ENCODE measurements at places on chromosomes 6 and 20.
A peak's percentile ranks its signal among the peaks of the same experiment; 100 is the strongest.

- H3K27ac ChIP-seq, result peak overlapping the region; percentile 95
- H3K36me3 ChIP-seq, result peaks cover 30% of the 10 kb centered on the region
- peaks cover 37% of the 10 kb centered on the region for H3K4me1 ChIP-seq
These were observed 175.1 kb downstream of the JARID2 start for GRCh38 chr6:15420959-15421438.

- H3K27ac ChIP-seq, result no peak overlapping the region
- no peaks in the 10 kb centered on the region for H3K27me3 ChIP-seq
- no peak overlapping the region for H3K4me3 ChIP-seq
- DNase-seq, result no peak
- H3K36me3 ChIP-seq, result no peaks in the 10 kb centered on the region
These were observed 71.3 kb downstream of the PCSK2 start for GRCh38 chr20:17298171-17298570.

DNA sequence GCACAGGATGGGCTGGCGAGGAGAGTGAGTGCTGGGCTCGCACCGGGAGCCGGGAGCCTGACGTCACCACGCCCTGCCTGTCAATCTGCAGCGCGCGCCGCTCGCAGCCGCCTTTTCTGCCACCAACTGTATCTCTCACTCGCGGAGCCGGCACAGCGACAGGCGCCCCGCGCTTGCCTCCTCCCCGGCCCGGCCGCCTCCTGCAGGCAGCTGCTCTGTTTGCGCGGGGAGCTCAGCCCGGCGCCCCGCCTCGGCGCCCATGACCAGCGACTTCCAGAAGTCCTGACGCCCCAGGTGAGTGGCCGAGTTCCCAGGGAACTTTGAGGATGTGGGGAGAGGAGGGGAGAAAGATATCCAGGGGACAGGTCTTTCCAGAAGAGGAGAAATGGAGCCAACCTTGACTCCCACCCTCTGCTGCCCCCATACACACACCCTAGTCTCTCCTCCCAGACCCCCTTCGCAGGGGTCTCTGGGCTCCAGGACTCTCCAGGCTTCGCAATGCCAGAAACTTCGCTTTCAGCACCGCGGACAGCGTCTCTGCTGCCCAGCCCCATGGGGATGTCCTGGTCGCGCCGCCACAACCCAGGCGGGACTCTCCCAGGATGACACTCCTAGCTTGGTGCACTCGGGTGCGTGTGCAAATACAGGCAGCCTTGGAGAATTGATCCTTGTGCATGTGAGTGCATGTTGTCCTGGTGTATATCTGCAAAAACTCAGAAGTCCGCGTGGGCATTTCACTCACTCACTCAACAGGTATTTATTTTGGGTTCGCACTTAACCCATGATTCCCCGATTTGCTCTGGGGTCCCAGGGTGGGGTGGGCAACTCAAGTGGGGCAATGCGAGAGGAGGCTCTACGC, at the start of gene GPR6:
Gene GPR6, plus strand, starts transcription at position 138 of the 859 bp plus-strand sequence. CDS start 802 bp downstream, outside the sequence.
- H3K36me3 ChIP-seq, result peaks cover 2% of the 10 kb centered on the region
- H3K4me1 ChIP-seq, result peaks cover 3% of the 10 kb centered on the region
- H3K4me3 ChIP-seq, result no peak within 1 kb of the TSS
- no peak within 1 kb of the TSS for H3K27ac ChIP-seq

DNA sequence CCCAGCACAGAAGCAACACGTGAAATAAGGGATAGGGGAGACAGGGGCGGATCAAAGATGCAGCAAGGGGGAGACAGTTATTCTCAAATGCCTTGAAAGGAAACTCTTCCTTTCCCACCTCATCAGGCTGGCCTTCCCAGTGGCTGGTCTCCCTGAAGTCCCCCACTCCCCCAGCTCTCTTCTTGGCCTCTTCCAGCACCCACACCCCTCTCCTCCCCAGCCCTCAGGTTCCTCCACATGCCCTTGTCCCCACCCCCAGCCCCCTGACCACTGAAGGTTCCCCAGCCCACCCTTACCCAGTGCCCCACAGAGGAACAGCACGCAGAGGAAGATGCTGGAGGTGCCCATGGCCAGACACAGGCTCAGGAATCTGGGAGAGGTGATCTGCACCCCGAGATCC, 1.7 kb upstream of the LY6G6D start:
- no peak overlapping the region for H3K27ac ChIP-seq
- no peak overlapping the region for H3K4me3 ChIP-seq
- no peak for DNase-seq

DNA sequence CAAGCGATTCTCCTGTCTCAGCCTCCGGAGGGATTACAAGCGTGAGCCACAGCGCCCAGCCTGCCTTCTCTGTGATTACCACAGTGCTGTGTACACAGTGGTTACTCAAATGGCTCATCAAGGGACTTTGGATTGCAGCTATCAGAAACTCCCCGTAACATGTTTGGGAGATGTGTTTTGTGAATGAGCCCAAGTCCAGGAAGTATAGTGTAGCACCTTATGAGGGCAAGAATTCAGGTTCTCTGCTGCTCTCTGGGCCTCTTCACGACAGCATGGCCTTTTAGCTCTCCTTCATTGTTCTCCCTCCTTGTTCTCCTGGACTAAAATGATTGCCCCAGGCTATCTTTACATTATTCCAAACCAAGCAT, 34.1 kb upstream of the RPL7L1 start:
- DNase-seq, result no peak
- peaks cover 17% of the 10 kb centered on the region for H3K36me3 ChIP-seq
- H3K4me3 ChIP-seq, result no peak overlapping the region
- H3K27me3 ChIP-seq, result no peaks in the 10 kb centered on the region
- no peak overlapping the region for H3K27ac ChIP-seq
